ENCODE measurements at places on chromosomes 12 and 14.

DNA sequence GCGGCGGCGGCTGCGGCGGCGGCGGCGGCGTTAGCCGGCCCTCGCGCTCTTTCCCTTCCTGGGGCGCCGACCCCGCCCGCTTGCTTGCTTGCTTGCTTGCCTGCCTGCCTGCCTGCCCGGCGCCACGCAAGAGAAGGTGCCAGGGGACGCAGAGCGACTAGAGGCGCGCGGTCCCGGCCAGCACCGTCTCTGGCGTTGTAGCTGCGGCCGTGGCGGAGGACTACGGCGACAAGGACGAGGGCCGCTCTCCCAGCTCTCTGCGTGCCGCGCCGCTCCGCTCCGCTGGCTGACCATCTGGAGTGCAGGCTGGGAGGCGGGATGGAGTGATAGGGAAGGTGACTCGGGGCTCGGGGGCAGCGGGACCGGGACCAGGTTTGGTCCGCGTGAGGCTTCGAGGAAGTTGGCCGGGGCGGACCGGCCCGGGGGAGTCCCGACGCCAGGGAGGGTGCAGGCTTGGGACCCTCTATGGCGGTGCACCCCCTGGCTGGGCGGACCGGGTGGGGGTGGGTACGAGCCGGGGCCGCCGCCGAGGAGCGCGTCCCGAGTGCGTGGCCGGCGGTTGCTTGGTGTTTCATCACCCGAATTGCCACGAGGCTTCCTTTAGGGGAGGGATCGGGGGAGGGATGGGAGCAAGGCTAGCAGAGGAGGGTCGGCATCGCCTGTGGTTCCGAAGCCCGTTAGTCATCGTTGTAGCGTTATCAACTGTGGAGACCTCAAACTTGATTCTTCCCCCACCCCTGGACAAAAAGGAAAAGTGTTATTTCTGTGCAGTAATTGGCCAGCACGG, 471 bp downstream of the XPOT start:
- peak; percentile 91 for DNase-seq

DNA sequence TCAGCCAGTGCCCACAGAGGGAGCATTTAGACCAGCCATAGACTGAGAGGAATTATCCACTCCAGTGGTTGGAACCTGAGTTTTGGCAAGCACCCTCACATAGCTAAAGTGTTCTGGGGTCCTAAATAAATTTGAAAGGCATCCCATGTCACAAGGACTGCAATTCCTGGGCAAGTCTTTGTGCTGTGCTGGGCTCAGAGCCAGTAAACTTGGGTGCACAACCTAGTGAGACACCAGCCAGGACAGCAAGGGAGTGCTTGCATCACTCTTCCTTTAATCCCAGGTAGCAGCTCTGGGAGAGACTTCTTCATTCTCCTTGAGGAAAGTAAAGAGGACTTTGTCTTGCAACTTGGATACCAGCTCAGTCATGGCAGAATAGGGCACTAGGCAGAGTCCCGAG, 142.0 kb upstream of the FSCB start:
- no peak for DNase-seq

DNA sequence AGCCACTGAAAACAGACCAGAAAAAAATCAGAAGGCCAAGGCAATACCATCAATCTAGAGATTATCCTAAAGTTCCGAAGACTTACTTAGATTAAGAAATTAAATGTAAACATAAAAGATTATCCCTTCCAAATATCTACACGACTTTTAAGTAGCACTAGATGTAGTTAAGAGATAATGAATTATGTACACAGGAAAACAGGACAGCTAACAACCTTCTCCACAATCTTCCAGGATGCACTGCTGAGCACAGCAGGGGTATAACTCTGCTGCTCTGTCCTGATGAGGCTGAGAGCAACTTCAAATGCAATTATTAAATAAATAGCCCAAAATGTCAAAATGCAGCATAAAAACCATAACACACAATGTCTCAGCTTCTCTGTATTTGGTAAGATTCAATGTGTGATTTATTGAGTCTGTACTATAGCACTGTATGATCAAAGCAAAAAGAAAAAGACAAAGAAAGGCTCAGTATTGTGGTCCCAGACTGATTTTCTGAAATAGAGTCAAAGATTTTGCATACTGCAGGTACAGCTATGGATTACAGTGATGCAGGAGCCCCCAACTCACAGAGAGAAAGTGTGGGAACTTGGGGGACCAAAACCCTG, 56.9 kb downstream of the TMTC1 start:
- no peak for DNase-seq

DNA sequence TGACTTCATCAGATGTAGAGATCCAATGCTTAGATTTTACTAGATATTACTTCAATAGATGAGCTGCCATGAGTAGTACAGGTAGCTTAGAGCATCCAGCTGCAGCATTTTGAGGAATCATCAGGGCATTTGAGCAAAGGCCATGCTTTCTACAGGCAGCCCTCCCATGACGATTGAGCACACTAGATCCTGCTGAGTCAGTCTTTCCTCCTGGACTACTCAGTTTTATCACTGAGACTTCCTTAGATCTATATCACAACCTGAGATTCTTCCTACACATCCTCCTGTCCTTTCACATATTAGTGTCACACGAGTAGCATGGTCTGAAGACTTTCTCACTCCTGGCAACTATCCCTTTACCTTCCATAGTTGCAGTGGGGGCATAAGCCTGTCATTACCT, 1401.8 kb downstream of the FSCB start:
- DNase-seq, result no peak

- no peak for DNase-seq
These were observed 113.7 kb downstream of the SLC25A47 start for GRCh38 chr14:100436745-100437406.

DNA sequence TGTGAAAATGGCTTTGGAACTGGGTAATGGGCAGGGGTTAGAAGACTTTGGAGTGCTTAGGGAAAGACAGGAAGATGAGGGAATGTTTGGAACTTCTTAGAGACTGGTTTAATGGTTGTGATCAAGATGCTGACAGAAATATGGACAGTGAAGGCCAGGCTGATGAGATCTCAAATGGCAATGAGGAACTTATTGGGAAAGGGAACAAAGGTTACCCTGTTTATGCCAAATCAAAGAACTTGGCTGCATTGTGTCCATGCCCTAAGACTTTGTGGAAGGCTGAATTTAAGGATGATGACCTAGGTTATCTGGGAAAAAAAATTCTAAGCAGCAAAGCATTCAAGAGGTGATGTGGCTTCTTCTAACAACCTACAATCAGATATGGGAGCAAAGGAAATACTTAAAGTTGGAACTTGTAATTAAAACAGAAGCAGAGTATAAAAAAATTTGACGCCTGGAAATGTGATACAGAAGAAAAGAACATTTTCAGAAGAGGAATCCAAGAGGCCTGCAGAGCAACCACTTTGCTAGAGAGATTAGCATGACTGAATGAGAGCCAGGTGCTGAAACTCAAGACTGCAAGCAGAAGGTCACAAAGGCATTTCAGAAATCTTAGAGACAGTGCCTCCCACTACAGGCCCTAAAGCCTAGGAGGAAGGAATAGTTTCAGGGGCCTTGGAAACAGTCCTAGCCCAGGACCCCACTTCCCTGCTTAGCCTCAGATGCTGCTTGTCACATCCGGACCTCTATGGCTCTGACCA, 65.6 kb upstream of the FLRT2 start:
- no peak for DNase-seq

- DNase-seq, result peak; percentile 88
These were observed 108.5 kb downstream of the SCARB1 start for GRCh38 chr12:124754949-124755800.

DNA sequence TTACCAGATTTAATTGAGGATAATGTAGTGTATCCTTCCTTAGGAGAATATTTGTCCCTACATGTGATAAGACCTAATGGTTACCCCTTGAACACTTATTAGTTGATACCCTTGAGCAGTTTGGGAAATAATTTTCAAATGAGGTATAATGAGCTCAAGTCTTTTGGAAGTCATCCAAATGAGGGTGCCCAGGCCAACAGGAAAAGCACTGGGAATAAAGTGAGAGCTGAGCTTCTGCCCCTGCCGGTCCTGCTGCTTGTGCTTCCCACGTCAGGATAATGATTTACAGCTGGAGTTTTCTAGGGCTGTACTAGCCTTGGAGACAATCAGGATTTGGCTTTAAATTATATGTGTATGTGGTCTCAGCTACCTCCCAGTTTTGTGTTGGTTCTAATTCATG, 178.8 kb upstream of the FRMD6 start:
- DNase-seq, result no peak

DNA sequence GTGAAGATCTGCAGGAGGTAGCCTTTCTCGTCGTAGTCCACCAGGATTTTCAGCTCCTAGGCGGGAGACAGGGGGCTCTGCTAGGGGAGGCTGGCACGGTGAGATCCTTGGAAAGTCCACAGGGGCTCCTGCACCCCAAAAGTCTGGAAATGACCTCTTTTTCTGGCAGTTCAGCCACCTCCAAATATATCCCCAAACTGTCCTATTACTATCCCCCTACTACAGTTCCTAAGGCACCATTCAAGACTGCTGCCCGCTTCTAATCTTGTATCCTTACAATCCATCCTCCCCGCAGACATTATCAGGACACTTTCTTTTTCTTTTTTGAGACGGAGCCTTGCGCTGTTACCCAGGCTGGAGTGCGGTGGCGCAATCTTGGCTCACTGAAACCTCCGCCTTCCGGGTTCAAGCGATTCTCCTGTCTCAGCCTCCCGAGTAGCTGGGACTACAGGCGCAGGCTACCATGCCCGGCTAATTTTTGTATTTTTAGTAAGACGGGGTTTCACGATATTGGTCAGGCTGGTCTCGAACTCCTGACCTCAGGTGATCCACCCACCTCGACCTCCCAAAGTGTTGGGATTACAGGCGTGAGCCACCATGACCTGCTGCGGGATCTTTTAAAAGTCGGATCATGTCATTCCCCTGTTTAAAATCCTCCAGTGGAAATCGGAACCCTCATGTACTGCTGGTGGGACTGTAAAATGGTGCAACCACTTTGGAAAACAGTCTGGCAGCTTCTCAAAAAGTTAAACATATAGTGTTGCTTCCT, 18.5 kb downstream of the HPD start:
- no peak for DNase-seq

- DNase-seq, result no peak
These were observed 66.3 kb downstream of the MBIP start for GRCh38 chr14:36254020-36254624.

DNA sequence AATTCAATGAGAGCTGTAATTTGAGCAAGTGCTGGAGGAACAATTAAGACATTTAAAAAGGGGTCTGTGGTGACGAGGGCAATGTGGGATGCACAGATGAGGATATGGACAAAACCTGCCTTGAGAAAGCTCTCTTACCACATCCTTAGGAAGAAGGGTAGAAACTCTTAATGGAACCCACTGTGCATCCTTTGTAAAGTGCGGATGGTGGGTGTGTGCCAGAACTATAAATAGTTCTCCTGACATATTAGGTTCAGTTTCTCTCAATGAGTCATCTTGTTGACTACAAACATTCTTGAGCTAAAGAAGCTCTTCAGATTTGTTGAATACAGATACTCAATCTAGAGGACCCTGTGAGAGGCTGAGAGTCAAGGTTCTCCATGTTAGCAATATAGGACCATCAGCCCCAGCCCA, 106.1 kb upstream of the ANO4 start:
- DNase-seq, result no peak

DNA sequence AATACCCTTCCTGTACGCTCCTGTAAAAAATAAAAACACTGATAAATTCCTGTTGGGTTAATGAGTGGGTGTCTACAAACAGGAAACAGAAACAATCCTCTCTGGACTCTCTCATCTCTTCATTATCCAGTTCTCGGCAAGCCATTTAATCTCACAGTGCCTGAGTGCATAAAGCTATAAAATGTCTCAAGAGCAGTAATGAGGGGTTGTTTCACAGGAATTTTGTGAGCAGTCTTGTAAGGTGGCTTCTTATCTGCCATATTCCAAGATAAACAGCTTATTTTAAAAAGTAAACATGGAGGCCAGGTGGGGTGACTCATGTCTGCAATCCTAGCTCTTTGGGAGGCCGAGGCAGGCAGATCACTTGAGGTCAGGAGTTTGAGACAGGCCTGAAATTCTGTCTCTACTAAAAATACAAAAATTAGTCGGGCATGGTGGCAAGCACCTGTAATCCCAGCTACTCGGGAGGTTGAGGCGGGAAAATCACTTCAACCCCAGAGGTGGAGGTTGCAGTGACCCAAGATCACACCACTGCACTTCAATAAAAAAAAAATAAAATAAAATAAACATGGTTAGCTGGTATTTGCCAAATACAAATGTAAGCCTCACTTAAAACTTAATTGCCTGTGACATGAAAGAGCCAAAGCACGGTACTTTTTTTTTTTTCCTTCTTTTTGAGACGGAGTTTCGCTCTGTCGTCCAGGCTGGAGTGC, 54.0 kb downstream of the CLIP1 start:
- DNase-seq, result no peak

DNA sequence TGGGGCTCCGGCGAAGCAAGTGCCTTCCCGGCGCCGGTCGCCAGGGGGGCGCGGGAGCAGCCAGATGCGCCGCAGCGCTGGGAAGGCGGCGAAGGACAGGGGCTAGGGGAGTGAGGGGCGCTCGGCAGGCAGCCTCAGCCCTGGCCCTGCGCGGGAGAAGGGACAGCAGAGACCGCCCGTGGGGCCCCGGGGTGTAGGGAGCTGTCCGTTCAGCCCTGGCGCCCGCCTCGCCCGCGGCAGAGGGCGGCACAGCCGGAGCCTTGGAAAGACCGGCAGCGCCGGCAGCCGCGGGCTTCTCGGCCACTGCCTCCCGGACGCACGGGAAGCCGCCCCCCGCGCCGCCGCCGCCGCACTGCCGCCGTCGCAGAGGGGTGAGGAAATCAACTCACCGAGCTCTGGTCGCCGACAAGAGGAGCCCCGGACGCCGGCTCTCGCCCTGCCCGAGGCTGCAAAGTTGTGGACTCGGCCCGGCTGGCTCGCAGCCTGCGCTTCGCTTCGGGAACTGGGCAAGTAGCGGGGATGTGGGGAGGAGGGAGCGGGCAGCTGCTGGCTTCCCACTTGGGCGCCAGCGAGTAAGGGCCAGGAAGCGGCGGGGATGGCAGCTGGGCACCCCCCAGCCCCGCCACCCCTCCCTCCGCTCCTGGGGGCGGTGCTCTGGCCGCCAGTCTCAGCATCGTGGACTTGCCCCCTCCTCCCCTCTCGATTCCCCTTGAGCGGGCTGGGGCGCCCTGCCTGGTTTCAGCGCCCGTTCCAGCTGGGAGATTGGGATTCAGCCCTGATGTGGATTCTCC, at the start of gene ZDHHC22:
Gene ZDHHC22 (minus strand): TSS at position 578 of the 791 bp plus-strand sequence. CDS start 2,053 bp downstream, outside the sequence.
- no peak for DNase-seq

DNA sequence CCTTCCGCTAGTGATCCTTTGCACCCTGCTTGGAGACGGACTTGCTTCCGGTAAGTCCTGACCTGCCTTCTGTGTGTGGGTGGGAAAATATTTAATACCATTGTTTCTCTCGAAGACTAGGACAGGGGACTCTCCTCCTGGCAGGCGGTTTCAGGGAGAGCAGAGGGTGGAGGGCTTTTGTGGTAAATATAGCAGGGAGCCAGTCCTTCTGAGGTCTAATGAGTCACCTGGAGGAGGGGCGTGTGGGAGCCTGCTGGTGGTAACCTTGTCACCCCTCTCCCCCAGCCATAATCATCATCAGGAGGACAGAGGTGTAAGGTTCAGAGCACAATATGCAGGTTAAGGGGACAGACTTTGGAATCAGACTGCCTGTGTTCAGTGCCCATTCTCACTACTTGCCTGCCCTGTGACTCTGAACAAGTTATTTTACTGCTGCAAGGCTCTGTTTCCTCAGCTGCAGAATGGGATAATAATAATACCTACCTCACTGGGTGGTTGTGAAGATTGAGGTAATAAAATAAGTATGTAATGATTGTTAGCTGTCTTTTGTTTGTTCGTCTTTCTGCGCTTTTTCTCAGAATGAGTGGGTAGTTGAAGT, 47.4 kb downstream of the SUSD6 start:
- DNase-seq, result no peak

Data from fibroblast of skin of left quadriceps (primary cell).